Mesothelial cell of epicardium (in vitro differentiated cells): ENCODE measurements at places on chromosomes 6 and 20. TPM values are rescaled to one million over a fixed set of nuclear protein-coding genes. Genes with fewer than 3 reads are reported as not detected.

DNA sequence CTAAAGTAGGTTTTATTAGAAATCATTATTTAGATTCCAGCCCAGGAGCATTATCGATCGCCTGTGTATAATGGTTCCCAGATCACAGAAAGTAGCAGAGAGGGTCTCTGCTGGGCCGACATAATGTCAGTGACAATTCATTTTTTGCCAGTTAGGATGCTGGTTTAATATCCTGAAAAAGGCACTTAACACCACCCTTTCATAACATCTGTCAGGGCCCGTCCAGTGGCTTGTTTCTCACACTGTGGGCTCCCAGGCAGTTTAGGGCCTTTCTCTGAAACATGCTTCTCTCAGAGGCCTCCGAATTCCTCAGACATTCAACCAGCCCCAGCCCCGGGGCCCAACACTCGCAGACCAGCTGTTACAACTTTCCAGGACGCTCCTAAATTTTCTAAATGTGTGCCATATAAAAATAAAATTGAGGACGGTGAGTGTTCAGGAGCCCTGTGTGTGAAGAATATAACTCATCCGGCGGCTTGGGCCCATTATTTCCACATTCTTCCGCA is 108.6 kb upstream of the EYA4 start:
- no peaks in the 10 kb centered on the region for H3K27me3 ChIP-seq
- no peaks in the 10 kb centered on the region for H3K36me3 ChIP-seq
- peak overlapping the region; percentile 79 for H3K27ac ChIP-seq
- H3K4me1 ChIP-seq = peaks cover 39% of the 10 kb centered on the region
- no peak overlapping the region for H3K4me3 ChIP-seq

GRCh38 chr6:70753870-70754380 is 86.2 kb downstream of the SMAP1 start:
- no peak overlapping the region for H3K4me3 ChIP-seq
- DNase-seq = no peak
- peaks cover 6% of the 10 kb centered on the region for H3K36me3 ChIP-seq
- no peaks in the 10 kb centered on the region for H3K4me1 ChIP-seq
- no peak overlapping the region for H3K27ac ChIP-seq

- no peak overlapping the region for H3K4me3 ChIP-seq
- H3K27ac ChIP-seq = no peak overlapping the region
- no peak for DNase-seq
- peaks cover 2% of the 10 kb centered on the region for H3K4me1 ChIP-seq
Observed at GRCh38 chr6:130829333-130829910, 2.2 kb downstream of the SMLR1 start.

Gene FAM83B
- 12.2 to 14.0 TPM (median 12.6 TPM) in 3 replicates for total RNA-seq

GRCh38 chr6:21893793-21894192 is 300.2 kb downstream of the SOX4 start:
- peak overlapping the region; percentile 18 for H3K27ac ChIP-seq
- H3K27me3 ChIP-seq = no peaks in the 10 kb centered on the region
- H3K4me3 ChIP-seq = no peak overlapping the region
- peaks cover 22% of the 10 kb centered on the region for H3K4me1 ChIP-seq

DNA sequence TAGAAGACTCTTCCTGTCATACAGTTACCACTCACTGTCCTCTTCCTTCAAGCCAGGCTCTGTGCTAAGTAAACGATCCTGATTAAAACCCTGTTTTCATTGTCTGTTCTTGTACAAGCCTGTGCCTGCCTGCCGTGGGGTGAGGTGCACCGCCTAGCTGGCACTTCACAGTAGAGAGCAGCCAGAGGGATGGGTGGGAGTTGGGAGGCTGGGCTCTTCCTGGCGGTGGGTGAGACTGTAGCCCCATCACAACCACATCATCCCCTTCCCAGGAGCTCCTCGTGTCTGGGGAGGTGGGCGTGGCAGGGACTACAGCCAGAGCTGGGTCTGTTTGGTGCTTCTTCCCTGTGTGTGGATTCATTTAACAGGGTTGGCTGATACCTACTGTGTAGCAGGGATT is 382.0 kb downstream of the TAF4 start:
- DNase-seq = no peak
- H3K4me3 ChIP-seq = no peak overlapping the region
- peaks cover 64% of the 10 kb centered on the region for H3K27me3 ChIP-seq

Gene AIF1
- total RNA-seq = 5.1 to 6.0 TPM (median 5.1 TPM) in 3 replicates

- no peak for DNase-seq
- H3K27ac ChIP-seq = peak overlapping the region; percentile 65
- peak overlapping the region; percentile 70 for H3K4me3 ChIP-seq
Observed at GRCh38 chr6:33412140-33413009, 1.6 kb downstream of the PHF1 start.

DNA sequence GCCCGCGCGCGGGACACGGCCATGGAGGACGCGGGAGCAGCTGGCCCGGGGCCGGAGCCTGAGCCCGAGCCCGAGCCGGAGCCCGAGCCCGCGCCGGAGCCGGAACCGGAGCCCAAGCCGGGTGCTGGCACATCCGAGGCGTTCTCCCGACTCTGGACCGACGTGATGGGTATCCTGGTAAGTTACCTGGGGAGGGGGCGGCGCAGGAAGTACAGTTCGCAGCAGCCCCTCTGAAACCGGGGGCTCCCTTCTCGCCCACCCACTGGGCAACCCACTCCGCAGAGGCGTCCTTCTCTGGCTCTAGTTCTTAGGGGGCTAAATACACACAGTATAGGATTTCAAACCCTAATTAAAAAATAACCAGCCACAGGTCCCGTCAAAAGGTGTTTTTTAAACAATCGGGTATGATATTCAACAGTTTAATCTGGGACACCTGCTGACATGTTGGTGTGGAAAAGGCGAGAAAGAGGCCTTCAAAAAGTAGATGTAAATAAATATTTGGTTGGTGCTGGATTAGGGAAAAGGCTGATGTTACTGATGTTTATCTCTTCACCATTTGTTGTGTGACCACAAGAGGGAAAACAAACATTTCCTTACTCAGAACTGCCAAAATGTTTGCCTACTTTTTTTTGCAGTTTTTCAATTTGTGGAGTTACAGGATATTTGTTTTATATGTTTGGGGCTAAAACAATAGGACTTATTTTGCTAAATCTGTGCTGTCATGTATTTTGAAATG is 577 bp downstream of the SASH1 start:
- H3K27me3 ChIP-seq = no peaks in the 10 kb centered on the region
- peaks cover 41% of the 10 kb centered on the region for H3K4me1 ChIP-seq
- peak overlapping the region; percentile 84 for H3K4me3 ChIP-seq
- H3K27ac ChIP-seq = peak overlapping the region; percentile 30
- H3K36me3 ChIP-seq = peaks cover under 1% of the 10 kb centered on the region
- no peak for DNase-seq

GRCh38 chr20:63049561-63050221 is 42.9 kb upstream of the BHLHE23 start:
- no peaks in the 10 kb centered on the region for H3K4me1 ChIP-seq
- H3K27ac ChIP-seq = no peak overlapping the region
- no peak for DNase-seq
- H3K27me3 ChIP-seq = peaks cover 46% of the 10 kb centered on the region
- H3K36me3 ChIP-seq = no peaks in the 10 kb centered on the region
- no peak overlapping the region for H3K4me3 ChIP-seq

DNA sequence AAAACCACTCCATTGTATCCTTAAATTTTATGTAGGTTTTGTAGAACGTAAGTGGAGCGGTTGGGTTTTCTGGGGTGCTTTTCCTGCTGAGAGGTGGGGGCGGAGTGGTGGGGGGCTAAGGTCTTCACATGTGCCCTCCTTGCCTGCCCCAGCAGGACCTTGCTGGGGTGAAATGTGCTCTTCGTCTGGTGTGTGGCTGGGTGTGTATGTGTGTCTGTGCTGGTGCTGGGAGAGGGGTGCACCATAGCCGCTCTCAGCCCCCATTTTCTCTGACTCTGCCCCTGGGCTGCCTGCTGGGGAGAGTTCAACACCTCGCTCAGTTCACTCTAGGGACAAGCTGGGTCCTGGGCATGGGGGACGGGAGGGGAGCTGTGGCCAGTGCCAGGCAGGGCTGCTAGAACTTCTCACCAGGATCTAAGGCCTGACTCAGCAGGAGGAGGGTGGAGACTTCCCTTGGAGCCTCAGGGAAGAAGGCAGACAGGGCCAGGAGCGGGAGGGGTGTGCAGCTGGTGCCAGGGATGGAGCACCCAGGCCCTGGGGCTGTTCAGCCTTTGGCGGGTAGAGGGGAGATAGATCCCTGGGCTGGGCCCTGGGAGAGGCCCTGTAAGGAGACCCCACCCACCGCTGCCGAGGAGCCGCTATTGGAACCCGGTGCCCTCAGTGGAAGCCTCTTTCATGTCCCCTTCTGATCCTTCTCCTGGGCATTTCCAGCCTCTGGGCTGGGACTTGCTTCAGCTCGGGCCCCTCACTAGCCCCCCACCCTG is 4.8 kb downstream of the SOX18 start:
- H3K36me3 ChIP-seq = no peaks in the 10 kb centered on the region
- no peak overlapping the region for H3K27ac ChIP-seq
- no peak for DNase-seq

Gene CAGE1
- 0.09 to 0.18 TPM (median 0.09 TPM) in 3 replicates for total RNA-seq

DNA sequence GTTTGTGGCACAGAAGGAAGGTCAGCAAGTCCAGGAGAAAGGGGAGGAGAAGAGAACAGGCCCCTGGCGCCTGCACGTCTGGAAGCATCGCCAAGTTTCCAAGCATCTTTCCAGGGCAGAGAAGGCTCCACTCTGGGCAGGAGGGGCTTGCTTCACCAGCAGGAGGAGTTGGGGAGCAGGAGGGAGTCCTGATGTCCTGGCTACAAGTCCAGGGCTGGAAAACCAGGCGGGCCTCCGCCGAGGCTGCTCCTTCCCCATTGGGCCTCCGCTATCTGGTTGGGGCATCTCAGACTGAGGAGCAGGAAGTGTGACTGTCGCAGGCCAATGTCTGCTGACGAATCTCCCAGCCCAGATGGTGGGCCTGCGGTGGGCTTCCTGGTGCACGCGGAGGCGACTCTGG is 421.9 kb downstream of the PREX1 start:
- H3K4me3 ChIP-seq = no peak overlapping the region
- H3K4me1 ChIP-seq = no peaks in the 10 kb centered on the region
- no peak for DNase-seq
- no peaks in the 10 kb centered on the region for H3K36me3 ChIP-seq
- H3K27me3 ChIP-seq = peaks cover 3% of the 10 kb centered on the region

- no peak overlapping the region for H3K27ac ChIP-seq
- no peak overlapping the region for H3K4me3 ChIP-seq
- no peaks in the 10 kb centered on the region for H3K27me3 ChIP-seq
Observed at GRCh38 chr6:138572167-138572875, 73.0 kb upstream of the NHSL1 start.

DNA sequence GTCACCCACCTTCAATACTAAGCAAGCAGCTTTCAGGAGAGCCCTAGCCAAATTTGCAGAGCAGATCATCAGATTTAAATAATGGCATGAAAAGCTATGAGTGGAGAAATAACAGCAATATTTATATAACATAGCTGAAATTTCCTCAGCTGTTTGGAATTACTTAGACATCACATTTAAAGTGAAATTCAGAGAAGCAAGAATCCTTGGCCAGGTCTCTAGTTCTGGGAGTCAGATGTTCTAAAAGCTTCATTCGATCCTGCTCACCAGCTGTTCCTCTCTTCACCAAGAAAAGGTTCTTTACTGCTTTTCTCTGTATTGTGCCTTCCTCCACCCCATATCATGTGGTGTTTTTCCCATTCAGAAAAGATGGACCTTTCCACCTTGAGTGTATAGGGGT is 152.3 kb upstream of the JAG1 start:
- no peaks in the 10 kb centered on the region for H3K4me1 ChIP-seq
- no peak overlapping the region for H3K27ac ChIP-seq
- peaks cover 2% of the 10 kb centered on the region for H3K36me3 ChIP-seq
- no peak for DNase-seq
- no peak overlapping the region for H3K4me3 ChIP-seq

Gene MYLIP
- 23.9 to 25.7 TPM (median 24.9 TPM) in 3 replicates for total RNA-seq

Gene CALHM4
- not detected in 3 replicates for total RNA-seq

Gene COMMD7
- total RNA-seq = 36.3 to 40.8 TPM (median 39.2 TPM) in 3 replicates

Gene RNASET2
- 37.0 to 42.3 TPM (median 41.5 TPM) in 3 replicates for total RNA-seq

DNA sequence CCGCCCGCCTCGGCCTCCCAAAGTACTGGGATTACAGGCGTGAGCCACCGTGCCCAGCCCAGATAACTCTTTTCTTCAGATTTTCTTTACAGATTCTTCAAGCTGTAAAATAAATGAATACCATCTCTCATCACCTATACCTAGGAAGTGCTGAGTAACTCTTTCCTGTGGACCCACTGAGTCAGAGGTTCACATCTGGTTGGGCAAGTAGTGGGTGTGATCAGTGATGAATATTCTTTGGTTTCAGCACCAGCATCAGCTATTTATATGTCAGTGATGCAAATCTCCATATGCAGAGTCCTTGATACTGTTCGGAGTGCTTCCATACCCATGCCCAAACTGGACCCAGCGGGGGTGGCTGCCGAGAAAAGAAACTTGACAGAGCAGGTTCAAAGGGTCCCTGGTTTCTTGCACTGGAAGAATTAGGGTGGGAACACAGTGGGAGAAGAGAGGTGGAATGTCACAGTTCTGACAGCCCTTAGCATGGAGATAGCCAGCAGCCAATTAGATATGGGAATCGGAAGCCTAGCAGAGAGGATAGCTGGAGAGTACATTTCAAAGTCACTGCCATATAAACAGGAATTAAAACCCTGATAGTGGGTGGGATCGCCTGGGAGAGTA is 64.9 kb upstream of the DDR1 start:
- H3K27ac ChIP-seq = peak overlapping the region; percentile 97
- H3K4me1 ChIP-seq = peaks cover 45% of the 10 kb centered on the region
- DNase-seq = no peak
- no peaks in the 10 kb centered on the region for H3K27me3 ChIP-seq
- no peak overlapping the region for H3K4me3 ChIP-seq

GRCh38 chr20:50464725-50465650 is 45.2 kb upstream of the PTPN1 start:
- DNase-seq = no peak
- H3K27ac ChIP-seq = no peak overlapping the region
- no peaks in the 10 kb centered on the region for H3K36me3 ChIP-seq
- H3K4me3 ChIP-seq = no peak overlapping the region

DNA sequence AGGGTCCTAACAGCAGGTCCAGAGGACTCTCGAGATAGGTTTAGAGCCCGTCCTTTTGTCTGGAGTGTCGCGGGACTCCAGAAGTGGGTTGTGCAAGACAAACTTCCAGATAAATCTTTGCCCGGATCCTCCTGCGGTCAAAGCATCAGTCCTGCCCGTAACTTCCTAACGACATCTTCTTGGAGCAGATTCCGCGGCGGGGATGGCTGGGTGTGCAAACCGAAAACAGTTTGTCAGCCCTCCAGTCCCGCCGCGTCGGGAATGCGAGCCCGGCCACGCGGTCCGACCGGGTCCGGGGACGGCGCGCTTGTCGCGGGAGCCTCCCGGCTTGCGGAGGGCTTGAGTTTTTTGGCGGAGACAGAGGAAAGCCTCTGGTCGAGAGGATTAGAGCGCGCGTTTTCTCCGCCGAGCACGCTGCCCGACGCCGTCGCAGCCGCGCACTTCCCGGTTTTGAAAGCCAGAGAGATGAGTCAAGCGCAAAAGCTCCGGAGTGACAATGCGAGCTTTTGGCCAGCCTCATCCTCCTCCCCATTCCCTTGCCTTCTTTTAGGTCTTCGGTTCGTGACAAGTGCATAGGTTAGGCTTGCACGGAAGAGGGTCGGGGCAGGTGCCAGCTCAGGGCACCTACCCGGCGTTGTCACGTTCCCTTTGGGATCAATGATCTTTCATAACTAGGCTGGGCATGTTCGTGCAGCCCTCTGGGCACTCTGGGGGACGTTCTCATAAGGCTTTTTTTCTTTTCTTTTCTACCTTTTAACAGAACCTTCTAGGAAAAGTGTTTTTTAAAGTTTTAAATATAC is 91.3 kb upstream of the PRDM1 start:
- H3K4me1 ChIP-seq = peaks cover 28% of the 10 kb centered on the region
- no peaks in the 10 kb centered on the region for H3K36me3 ChIP-seq
- peak; percentile 61 for DNase-seq
- H3K27ac ChIP-seq = peak overlapping the region; percentile 45
- peak overlapping the region; percentile 64 for H3K4me3 ChIP-seq
